Activated CD4-positive, alpha-beta T cell treated with anti-CD3 and anti-CD28 coated beads for 24 hours (primary cell): ENCODE measurements at places on chromosomes 7 and 10.
A peak's percentile ranks its signal among the peaks of the same experiment; 100 is the strongest.

GRCh38 chr10:101354328-101355071, 535 bp downstream of the BTRC start:
- peak; percentile 15 for DNase-seq

DNA sequence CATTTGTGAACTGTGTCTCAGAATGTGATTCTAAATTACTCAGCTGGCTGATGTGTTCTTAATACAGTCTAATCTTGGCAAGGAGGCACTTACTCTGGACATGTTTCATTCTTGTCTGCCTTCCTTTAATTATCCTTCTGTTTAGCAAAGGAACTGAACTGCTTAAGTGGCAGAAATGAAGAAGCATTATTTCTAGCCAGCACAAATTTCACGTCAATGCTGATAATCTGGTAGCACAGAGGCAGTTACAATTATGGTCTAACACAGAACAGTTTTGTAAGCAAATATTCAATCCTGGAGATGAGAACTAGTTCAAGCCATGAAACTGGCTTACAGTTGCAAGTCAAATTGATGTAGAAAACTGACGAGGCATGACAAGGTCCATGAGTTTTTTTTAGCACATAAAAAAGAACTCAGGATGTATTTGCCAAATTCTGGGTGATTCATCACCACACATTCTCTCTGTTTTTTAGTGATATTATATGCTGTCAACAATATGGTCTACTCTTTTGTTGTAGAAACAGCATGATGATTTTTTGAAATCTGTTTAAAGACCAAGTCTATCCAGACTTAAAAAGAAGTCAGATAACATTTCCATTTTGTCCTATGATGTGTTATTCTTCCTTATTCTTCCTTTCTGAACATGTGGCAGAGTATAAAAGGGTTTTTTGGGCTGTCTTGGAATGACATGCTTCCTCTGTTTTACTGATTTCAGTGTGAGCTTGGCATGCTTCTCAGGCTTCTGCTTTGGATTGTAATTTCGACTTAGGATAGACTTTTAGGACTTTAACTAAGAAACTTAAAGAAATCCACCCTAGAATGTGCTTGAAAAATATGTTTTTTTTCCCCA, 154.8 kb downstream of the DNAJB9 start:
- DNase-seq: no peak

DNA sequence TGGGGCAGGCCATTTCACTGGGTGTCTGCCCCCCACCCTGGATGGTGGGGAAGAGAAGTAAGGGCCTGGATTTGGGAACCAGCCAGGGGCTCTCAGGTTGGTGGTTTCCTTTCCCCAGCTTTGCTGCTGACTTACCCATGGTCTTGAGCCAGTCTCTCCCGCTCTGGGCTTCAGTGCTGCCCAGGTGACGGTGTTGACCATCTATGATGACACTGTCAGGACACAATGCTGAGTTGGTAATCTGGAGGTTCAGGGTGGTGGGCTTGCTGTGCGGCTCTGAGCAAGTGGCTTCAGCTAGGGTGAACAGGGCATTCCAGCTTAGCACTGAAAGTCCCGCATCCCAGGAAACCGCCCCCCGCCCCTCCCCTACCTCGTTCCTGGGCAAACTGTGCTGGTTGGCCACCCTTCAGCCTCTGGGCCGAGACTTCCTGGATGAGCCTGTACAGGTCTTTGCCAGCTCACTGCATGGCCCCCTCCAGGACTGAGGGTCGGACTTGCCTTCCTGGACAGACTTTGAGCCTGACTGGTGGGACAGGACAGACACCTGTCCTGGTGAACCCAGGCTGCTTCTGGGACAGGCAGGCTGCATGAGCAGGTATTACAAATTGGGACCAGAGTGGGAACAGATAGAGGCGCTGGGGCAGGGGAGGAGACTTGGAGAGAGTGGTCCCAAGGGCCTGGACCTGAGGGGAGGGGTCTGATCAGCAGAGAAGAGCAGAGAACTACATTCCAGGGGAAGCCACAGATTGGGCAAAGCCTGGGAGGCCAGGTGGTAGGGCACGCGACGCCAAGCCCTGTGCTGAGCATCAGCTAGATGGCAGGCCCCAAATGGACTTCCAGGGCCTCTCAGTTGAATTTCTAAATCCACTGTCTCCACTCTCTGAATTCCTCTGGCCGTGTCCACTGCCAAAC, 19.9 kb upstream of the ZMIZ1 start:
- DNase-seq: no peak

GRCh38 chr7:111987115-111987826, 218.9 kb downstream of the DOCK4 start:
- no peak for DNase-seq

DNA sequence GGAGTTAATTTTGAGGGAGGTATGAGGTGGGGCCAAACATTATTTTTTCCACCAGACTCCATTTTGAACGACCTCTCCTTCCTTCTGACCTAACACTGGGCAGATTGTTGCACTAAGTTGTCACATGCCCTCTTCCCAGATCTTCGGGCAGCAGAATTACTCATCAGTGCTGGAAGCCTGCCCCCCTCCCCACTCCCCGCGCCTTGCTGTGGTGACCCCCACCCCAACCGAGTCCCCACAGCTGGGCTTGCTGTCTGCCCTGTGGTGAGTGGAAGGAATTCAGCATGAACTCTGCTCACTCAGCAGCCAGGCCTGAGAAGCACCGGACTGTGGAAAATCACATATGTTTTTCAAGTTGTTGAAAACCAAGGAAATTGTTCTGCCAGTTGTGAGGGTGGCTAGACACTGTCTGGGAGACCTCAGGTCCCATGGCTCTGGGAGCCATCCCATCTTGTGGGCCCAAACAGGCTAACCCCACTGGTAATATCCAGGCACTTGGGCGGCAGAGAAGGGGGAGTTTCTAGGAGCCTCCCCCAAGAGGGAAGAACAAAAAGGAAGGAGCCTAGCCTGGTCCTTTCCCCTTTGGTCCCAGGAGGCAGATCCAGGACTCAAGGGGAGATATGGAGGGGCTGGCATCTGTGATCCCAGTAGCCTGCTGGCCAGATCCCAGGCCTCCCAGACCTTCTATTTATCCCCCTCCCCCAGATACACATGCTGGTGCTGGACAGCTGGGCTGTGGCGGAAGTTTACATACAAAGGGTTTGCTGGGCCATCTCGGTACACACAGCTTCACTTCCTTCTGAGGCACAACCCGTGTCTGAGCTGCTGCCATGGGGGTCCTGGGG, 3.5 kb upstream of the AEBP1 start:
- DNase-seq: no peak

DNA sequence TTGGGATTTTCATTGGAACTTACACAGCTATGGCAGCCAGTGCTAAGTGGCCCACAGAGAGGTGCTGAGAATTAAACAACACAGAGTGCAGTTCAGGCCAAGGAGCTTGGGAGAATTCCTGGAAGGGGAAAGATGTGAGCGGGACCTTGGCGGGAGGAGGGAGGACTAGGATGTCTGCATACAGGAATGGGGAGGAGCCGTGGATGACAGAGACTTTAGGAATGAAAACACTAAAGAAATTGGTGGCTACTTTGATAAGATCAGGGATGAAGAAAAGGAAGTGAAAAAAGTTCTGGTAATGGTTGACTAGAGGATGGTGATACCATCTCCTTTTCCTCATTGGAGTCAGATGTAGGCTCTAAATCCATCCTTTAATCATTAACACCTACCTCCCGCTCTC, 234.2 kb upstream of the FZD8 start:
- DNase-seq: no peak

GRCh38 chr7:43637114-43637806, 54.4 kb downstream of the STK17A start:
- DNase-seq: no peak

- DNase-seq: no peak
Observed at GRCh38 chr7:50650057-50650664, 85.0 kb upstream of the DDC start.

DNA sequence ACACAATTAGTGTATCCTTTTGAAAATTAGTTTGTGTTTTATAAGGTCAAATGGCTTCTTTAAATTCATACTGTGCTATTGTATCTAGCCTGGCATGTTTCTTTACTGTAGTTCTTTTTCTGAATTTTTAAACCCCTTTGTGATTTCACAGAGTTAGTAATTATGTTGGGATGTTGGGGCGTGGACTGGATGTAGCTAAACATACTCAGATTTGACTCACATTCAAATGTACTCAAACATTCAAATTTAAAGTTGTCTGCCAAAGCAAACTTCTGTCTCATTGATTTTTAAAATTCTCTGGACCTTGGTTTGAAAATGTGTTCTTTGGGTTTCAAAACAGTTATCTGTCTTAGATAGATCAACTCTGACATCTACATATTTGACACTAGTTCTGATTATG, 7.2 kb upstream of the NRP1 start:
- DNase-seq: no peak
